ENCODE measurements at places on chromosomes 1 and 21.

DNA sequence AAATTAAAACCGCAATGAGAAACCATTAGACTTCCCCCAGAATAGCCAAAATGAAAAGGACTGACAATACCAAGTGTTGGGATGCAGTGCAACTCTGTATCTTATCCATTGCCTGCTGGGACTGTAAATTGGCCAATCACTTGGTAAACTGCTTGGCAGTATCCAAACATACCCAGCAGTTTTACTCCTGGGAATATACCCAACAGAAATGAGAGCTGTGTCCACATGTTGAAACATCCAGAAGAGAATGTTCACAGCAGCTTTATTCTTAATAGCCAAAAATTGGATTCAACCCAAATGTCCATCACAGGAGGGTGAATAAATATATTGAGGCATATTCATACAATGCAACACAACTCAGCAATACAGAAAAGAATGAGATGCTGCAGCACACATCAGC lies 13.7 kb upstream of the FAM20B start:
- DNase-seq = no peak

GRCh38 chr1:55846051-55846450 lies 630.9 kb upstream of the USP24 start:
- DNase-seq = no peak

- DNase-seq = peak; percentile 63
Observed at GRCh38 chr1:115184951-115185331, 95.6 kb upstream of the TSPAN2 start.

DNA sequence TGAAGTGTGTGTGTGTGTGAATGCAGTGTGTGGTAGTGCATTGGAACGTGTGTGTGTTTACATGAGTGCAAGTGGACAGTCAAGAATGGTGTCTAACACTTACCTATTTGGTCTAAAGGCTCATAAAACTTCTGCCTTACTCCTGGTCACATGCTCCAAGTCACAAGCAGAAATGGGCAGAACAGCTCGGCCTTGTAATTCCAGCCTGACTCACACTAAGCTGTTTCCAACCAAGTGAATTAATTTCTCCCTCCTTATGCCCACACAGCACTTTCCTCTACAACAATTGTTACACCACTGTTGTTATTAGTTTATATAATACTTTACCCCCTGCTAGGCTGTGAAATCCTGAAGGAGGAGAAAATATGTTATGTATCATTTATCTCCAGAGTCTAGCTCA lies 43.8 kb downstream of the DDR2 start:
- DNase-seq = peak; percentile 50

GRCh38 chr1:213980906-213981305 lies 6.9 kb upstream of the PROX1 start:
- no peak for DNase-seq

- DNase-seq = no peak
Observed at GRCh38 chr1:115237023-115237422, 101.0 kb downstream of the NGF start.

GRCh38 chr1:24501371-24502064 lies 1.1 kb upstream of the RCAN3 start:
- DNase-seq = no peak

DNA sequence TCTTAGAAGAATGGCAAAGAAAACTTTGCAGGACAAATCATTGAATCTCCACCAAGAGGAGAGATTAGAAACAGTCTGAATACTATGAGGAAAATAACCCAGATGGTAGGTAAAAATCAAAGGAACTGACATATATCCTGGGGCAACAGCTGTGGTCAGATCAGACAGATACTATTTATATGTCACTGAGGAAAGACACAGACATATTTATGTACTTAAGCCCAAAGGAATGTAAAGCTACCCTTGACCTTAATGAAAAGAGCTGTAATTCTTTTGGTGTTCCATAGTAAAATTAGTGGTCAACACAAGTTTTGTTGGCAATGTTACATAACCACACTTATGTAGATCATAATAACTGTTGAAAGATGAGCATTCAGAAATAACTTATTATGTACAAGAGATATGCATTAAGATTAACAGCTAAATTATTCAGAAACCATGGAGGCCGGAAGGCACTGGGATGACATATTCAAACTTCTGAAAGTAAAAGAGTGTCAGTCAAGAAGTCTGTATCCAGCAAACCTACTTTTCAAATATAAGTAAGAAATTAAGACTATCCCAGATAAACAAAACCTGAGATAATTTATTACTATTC lies 166.1 kb upstream of the SAMSN1 start:
- no peak for DNase-seq

DNA sequence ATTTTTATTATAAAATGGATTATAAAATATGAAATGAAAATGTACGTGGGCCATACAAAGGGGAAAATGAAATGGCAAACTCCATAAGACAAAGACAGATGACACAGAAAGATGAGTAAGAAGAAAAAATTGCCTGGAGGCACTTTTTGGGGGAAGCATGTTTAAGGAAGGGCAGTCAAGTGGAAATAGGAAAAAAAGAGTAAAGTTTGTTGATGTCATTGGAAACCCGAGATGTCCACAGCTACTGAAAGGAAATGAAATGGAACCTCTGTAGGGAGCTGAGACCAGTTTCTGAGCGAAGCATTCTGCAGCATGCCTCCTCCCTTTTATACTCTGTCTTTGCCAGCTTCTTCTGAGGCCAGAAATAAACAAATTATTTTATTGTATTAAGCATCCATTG lies 203.4 kb upstream of the UBE2U start:
- peak; percentile 51 for DNase-seq

DNA sequence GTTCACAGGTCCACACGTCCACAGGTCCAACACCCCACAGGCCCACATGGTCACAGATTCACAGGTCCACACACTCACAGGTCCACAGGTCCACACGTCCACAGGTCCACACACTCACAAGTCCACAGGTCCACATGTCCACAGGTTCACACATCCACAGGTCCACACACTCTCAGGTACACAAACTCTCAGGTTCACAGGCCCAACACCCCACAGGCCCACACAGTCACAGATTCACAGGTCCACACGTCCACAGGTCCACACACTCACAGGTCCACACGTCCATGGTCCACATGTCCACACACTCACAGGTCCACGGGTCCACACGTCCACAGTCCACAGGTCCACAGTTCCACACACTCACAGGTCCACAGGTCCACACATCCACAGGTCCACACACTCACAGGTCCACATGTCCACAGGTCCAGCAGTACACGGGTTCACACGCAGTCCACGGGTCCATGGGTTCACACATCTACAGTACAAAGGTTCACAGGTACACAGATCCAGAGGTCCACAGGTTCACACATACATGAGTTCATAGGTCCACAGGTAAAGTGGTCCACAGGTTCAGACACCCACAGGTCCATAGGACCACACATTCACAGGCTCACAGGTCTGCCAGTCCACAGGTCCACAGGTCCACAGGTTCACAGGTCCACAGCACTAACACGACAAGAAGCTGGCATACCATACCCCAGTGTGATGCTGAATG lies 39.3 kb upstream of the COL6A2 start:
- DNase-seq = no peak

GRCh38 chr1:61053712-61054600 lies 28.4 kb upstream of the NFIA start:
- no peak for DNase-seq

- DNase-seq = no peak
Observed at GRCh38 chr1:31054958-31055481, 10.5 kb downstream of the PUM1 start.

DNA sequence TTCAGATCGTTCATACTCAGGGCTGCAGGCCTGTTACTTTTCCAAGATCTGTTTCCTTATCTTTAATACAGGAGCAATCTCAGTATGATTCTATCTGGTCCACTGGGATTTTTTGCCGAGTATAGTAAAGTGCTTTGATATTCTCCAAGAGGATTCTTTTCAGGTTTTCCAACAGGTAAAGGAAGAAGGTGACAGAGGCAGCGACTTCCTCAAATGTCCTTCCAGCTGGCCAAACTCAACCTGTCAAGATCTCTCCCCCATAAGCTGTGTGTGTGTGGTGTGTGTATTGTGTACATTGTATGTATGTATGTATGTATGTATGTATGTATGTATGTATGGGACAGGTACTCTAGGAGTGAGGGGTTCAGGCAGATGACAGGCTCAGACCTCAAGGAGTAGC lies 1.1 kb downstream of the AKR1A1 start:
- DNase-seq = no peak

- no peak for DNase-seq
Observed at GRCh38 chr1:208048904-208049303, 138.0 kb upstream of the CD34 start.

- no peak for DNase-seq
Observed at GRCh38 chr1:172704001-172704400, 45.1 kb downstream of the FASLG start.

- DNase-seq = no peak
Observed at GRCh38 chr1:192272732-192273131, 44.1 kb upstream of the RGS21 start.

- no peak for DNase-seq
Observed at GRCh38 chr1:184757406-184757805, 2.7 kb upstream of the EDEM3 start.

DNA sequence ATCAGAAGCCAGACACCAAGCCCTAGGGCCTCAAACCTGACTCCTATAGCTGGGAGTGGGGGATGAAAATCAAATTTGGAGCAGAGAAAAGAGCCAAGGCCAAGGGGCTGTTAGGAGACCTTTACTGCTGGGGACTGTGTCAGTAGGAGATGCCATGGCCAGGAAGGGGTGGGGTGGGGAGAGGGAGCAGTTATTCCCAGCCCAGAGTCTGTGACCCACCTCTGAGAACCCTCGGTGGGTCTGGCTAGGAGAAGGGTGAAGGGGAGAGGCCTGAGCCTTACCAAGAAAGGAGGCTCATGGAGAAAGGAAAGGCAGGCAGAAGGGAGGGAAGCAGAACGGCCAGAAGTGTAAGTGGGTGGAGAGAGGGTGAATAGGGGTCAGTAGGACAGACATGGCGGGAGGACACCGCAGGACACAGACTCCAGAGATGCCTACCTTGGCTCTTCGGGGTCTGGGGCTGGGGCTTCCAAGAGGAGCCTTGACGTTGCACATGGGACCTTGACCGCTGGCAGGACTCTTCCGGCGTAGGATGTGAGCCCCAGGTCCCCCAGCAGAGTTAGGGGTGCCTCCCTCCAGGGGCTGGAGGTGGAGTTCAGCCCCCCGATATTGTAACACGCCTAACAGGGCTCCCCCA lies 1.2 kb downstream of the ADAMTS4 start:
- no peak for DNase-seq

GRCh38 chr1:168567568-168567967 lies 8.8 kb upstream of the XCL1 start:
- no peak for DNase-seq

DNA sequence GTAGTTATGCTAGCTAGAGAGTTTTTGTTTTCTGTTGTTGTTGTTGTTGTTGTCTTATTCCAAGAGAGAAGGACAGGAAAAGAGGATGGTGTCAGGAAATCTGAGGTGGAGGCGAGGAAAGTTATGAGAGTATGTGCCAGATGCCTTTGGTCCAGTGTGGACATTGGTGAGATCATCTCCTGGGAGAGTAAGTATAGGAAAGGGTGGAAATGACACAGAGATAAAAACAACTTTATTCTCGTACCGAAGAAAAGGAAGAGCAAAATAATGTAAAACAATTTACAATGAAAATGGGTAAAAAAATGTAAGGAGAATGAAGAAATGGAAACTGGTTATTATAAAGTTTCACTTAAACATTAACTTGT lies 97.4 kb upstream of the ADGRL2 start:
- DNase-seq = peak; percentile 66

DNA sequence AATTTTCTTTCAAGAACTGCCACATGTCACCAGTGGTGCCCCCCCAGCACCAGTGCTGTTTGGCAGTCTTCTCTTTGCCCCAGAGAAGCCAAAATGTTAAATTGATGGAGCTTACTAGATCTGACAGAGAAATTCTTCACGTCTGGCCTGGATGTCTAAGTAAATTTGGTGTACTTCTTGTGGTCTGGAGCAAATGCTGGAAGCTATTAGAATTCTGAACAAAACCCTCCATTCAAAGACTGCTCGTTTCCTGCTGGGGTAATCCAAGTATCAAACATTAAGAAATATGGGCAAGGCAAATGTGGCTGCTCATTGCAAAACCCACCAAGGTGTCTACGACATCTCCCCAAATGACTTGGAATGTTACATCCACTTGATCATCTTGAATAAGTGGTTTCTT lies 92.3 kb downstream of the ROR1 start:
- no peak for DNase-seq

GRCh38 chr1:151871284-151872030 lies 17.9 kb upstream of the THEM5 start:
- DNase-seq = no peak

DNA sequence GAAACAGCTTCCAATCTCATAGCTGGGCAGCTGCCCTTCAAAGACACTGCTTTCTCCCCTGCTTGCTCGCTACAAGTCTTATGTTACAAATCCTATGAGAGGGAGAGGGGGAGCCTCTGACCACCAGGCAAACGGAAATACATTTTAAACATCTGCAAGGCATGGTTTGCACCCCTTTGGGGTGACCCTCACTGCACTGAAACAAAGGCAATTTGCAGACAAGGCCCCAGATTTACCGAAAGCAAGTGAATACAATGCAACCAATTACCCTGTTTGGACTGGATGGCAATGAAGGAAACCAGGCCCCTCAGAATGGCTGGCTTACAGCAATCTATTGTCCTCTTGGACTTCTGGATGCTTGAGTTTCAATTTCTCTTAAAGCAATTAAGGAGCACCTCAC lies 11.8 kb upstream of the ATP13A2 start:
- no peak for DNase-seq

DNA sequence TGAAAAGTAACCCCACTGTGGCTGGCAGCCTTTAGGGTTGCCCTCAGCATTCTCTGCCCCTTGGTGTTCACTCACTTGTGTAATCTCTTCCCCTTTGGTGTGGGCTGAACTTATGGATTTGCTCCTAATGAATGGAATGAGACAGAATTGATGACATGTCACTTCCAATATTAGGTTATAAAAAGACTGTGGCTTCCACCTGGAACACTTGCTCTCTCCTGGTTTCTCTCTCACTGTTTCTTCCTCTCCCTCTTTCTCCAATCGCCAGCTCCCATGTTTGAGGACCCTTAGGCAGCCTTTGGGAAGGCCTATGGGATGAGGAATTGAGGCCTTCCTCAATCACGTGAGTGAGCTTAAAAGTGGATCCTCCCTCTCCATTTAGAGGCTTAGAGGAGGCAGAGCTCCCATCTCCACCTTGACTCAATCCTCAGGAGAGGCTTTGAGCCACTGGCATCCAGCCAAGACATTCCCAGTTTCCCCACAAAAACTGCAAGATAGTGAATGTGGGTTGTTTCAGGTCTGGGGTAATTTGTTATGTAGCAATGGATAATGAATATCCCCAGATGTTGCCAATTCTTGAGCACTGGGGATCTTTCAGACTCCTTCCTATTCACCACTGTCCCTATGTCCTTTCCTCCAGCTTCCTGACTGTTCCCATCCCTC lies 95.5 kb upstream of the CD34 start:
- DNase-seq = peak; percentile 64

GRCh38 chr21:17758683-17759082 lies 60.5 kb downstream of the C21orf91 start:
- no peak for DNase-seq

DNA sequence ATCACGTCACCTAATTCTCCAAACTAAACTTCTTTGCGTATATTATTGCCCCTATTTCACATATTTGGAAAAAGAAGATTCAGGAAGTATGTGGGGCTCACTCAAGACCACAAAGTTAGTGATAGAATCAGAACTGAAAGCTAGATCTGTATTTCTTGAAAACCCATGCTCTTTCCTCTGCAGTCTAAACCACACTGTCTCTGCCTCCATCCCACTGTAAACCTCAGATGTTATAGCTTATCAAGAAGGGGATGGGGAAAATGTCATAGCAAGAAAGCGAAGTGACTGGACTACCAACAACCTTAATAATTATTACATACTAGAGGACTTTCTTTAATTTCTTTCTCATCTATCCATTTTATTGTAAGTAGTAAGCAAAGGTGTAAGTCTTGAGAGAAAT lies 257.7 kb upstream of the SGIP1 start:
- no peak for DNase-seq
